Activated CD4-positive, alpha-beta T cell treated with anti-CD3 and anti-CD28 coated beads for 36 hours (primary cell): ENCODE measurements at places on chromosomes 12 and 14.

GRCh38 chr12:120466560-120467315 is 2.8 kb downstream of the SRSF9 start:
- DNase-seq: peak; percentile 66

GRCh38 chr12:79183926-79184325 is 319.4 kb downstream of the SYT1 start:
- DNase-seq: no peak

GRCh38 chr12:92539976-92540781 is 162.6 kb upstream of the PLEKHG7 start:
- peak; percentile 37 for DNase-seq

- no peak for DNase-seq
Measured at GRCh38 chr14:45185100-45185814, 49.5 kb downstream of the FANCM start.

DNA sequence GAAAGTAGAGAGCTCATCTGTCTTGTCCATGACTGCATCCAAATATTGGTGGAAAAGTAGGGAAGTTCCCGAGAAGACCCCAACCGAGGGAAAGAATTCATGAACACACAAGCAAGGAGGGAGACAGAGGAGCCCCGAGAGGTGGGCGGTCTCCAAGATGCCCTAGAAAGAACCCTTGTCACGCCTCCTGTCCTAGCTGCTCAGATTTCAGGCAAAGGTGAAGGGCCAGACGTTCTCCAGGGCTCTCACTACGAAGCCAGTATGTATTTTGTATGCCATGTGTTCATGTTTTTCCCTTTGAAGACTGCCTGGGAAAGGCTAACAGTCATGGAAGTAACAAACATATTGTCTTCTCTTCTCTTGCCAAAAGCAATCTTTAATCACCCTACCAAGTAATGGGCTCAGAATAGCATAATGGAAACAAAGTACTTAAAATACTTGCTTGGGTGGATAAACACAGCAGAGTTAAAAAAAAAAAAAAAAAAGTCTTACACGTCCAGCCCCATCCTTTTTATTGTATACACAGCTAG is 99.2 kb upstream of the TBX3 start:
- no peak for DNase-seq

- DNase-seq: no peak
Measured at GRCh38 chr14:105937253-105938054, 411.1 kb downstream of the TMEM121 start.

- DNase-seq: no peak
Measured at GRCh38 chr14:64611358-64612020, 61.7 kb downstream of the PPP1R36 start.

DNA sequence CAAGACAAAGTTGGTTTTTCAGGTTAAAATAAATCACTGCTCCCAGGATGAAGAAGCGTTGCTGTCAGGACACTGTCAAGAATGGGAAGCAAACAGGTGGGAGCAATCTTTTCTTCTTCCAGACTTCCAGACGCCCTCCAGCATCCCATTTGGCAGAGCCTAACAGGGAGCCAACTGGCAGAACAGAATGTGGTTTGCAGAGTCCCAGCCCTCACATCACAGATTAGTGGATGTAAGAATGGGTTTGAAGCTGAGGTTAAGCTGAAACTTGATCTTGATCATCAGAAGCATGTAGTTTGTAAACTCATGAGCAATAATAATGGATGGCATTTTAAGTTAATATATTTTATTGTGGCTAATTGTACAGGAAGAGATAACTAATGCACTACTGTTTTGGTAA is 636.4 kb downstream of the SLC6A15 start:
- DNase-seq: no peak

DNA sequence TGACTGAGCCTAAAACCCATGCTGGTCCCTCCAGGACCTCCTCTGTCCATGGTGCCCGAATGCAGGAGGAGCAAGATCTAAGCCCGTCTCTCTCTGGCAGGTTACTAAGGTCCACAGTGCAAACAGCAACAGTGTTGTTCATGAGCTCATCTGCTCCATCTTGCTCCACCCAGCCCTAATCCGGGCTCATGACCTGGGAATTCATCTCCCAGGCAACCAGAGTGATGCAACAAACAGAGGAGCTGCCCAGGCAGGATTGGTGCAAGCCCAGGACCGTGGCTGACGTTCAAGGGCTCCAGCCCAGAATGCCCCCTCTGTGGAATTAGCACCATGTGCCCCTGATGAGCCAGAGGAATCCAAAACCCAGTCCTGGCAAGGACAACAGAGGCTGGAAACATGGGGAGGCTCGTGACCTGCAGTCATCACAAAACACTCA is 29.9 kb downstream of the HSPB8 start:
- no peak for DNase-seq

DNA sequence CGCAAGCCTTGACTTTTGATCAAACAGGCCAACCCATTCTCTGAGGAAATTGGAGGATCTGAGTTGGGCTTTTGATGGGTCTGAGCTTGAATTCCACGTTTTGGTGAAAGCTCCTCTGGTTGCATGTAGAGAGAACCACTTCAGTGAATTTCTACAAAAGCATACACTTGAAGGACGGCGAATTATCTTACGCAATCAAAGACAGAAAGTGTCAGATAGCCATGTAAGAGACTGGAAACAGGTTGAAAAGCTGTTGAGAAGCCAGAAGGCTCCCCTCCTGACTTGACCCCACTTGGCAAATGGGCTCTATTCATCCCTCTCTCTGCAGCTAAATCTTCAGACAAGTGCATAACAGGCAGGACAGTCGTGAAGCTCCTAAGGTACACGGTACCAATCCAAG is 809.1 kb downstream of the BCL11B start:
- no peak for DNase-seq

DNA sequence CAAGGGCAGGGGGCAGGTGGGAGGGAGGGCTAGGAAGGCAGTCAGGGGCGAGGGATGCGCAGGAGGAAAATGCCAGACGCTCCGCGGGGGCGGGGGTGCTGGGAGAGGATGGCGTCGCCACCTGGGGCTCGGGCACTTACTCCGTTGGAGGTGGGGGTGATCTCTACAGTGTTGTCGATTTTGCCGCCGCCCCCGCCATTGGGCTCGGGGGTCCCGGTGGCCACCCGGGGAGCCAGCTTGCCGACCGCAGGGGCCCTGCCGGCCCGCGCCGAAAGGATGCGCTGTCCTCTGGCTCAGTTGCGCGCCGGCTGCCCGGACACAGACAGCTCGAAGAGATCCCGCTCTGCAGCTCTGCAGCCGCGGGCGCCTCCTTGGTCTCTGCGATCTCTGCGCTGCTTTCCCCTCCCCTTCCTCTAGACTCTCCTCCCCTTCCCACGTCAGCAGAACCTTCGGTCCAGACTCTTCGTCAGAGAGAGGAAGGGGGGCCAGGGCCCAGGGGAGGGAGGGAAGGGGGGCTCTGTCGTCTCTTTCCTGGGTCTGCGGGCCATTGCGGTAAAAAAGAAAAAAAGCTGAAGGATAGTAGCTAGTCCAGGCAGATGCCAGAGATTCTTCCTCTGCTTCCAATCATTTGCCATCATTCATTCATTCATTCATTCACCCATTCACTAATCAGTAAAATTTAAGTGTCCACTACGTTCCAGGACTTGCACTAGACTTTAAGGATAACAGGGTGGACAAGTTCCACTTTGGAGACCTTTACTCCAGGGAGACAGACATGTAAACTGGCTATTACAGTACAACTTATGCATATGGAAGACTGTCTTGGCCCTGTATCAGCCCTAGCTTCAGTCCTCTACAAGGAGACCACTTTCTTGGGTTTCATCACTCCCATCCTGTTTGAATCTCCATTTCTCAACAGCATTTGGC is at the start of gene SLC22A17:
TSS of gene SLC22A17 (minus strand) at position 382 of the 927 bp plus-strand sequence.
- peak; percentile 77 for DNase-seq

DNA sequence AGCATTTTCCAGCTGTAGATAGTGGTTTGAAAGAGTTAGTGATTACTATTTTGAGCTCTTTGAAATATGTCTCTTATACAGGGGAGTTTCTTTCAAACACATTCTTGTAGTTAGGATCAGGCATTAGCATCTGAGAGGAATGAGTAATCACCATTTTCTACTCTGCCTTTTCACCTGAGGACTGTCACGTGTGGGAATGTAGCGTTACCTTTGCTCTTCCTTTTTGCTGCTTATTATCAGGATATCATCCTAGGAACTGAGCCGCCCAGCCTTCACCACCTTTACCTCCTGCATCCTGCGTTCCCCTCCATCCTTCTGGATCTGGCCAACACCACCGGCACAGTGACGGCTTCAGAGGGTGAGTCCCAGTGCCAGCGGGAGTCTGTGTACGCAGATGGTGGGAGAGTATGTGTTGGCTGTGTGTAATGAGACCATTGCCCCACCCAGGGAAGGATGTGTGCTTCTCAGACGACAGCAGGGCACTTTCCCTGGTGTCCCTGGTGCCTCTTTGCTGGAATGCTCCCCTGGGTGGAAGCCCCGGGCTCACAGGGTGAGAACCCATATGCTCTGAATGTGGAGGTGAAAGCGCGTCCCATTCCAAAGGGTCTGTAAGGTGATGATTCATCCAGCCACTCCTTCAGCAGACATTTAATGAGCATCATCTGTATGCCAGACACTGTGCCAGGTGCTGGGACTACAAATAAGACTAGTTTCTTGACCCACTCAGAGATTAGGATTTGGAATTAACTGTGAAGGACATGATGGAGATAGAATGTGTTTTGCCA is 27.5 kb downstream of the GSG1 start:
- DNase-seq: no peak
